ENCODE measurements at places on chromosomes 1 and 21. TPM values are rescaled to one million over a fixed set of nuclear protein-coding genes. Genes with fewer than 3 reads are reported as not detected.

Gene PLA2G2D
- not detected for total RNA-seq

Gene LIN28A
- not detected for total RNA-seq

Gene DMBX1
- total RNA-seq: 0.68 TPM

Gene RGS4
- not detected for total RNA-seq

Gene KRTAP24-1
- total RNA-seq: not detected

All from A549 treated with CORT108297 at 1 μM for 4 hours (cell line).